Esophagus (tissue), 2 donors: ENCODE measurements at places on chromosomes 4 and X. TPM values are rescaled to one million over a fixed set of nuclear protein-coding genes. Genes with fewer than 3 reads are reported as not detected.

Gene SSX7
- not detected for polyA plus RNA-seq

Gene FREM3
- polyA plus RNA-seq: not detected

Gene PITX2
- 2.1 TPM for polyA plus RNA-seq

Gene HSD17B13
- polyA plus RNA-seq: 0.08 TPM

Gene UGT2B28
- not detected for polyA plus RNA-seq

Gene BEX5
- 1.6 TPM for polyA plus RNA-seq

Gene MRPL1
- polyA plus RNA-seq: 24.5 TPM

Gene MMRN1
- polyA plus RNA-seq: 0.79 TPM

Gene SLC10A4
- polyA plus RNA-seq: 0.14 TPM

Gene WWC2
- 2.9 TPM for polyA plus RNA-seq

Gene DUSP9
- 0.46 TPM for polyA plus RNA-seq

Gene MAGEA2
- not detected for polyA plus RNA-seq

Gene ADAMTS3
- 0.14 TPM for polyA plus RNA-seq

Gene SMIM43
- not detected for polyA plus RNA-seq

Gene ZNF81
- 0.86 TPM for polyA plus RNA-seq

Gene MGARP
- polyA plus RNA-seq: 0.18 TPM

Gene SYNPO2
- 22.0 TPM for polyA plus RNA-seq

Gene CT45A5
- polyA plus RNA-seq: not detected

Gene EIF2S3
- polyA plus RNA-seq: 30.4 TPM

Gene PPP4R3C
- not detected for polyA plus RNA-seq

Gene MAP7D2
- 0.16 TPM for polyA plus RNA-seq

Gene TRIM60
- polyA plus RNA-seq: not detected

Gene TRAM1L1
- 0.37 TPM for polyA plus RNA-seq

Gene TRIM61
- 0.06 TPM for polyA plus RNA-seq

Gene STPG2
- 0.02 TPM for polyA plus RNA-seq

Gene ATOH1
- 0.04 TPM for polyA plus RNA-seq

Gene IL1RAPL2
- polyA plus RNA-seq: not detected

Gene UBE2D3
- polyA plus RNA-seq: 218 TPM

Gene MAGEB10
- not detected for polyA plus RNA-seq

Gene CXorf65
- polyA plus RNA-seq: 3.9 TPM

Gene DMD
- polyA plus RNA-seq: 2.4 TPM

Gene ADAM29
- not detected for polyA plus RNA-seq

Gene ZNF732
- 0.45 TPM for polyA plus RNA-seq
